ENCODE measurements at places on chromosomes 12 and 14.

DNA sequence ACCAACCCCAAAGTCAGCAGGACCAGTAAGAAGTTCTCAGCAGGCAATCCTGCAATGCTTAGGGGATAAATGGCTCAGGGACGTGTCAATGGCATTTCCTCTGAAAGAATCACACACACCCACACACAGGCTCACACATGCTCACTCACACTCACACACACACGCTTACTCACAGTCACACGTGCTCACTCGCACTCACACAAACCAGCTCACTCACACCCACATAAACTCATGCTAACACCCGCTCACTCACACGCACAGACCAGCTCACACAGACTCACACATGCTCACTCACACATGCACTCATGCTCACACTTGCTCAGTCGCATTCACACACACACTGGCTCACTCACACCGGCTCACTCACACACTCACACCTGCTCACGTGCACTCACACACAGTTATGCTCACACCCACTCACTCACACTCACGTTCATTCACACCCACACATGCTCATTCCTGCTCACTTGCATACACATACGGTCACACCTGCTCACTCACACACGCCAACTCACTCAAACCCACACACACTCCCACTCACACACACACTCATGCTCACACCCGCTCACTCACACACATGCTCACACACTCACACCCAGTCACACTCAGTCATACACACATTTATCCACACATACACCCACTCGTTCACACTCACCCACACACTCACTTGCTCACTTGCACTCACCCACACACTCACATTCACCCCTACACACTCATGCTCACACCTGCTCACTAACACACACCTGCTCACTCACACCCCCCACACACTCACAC is 436.8 kb downstream of the BCL11B start:
- H3K27me3 ChIP-seq = no peaks in the 10 kb centered on the region
- no peak overlapping the region for H3K27ac ChIP-seq
- DNase-seq = no peak
- H3K36me3 ChIP-seq = no peaks in the 10 kb centered on the region

- no peak overlapping the region for H3K27ac ChIP-seq
- peaks cover 23% of the 10 kb centered on the region for H3K36me3 ChIP-seq
- no peaks in the 10 kb centered on the region for H3K27me3 ChIP-seq
- DNase-seq = no peak
- H3K4me3 ChIP-seq = no peak overlapping the region
These were observed 40.7 kb downstream of the STK38L start for GRCh38 chr12:27284751-27285150.

GRCh38 chr12:71186571-71187288 is 28.9 kb upstream of the TSPAN8 start:
- no peak for DNase-seq
- H3K4me1 ChIP-seq = no peaks in the 10 kb centered on the region
- H3K4me3 ChIP-seq = no peak overlapping the region
- H3K36me3 ChIP-seq = no peaks in the 10 kb centered on the region
- no peaks in the 10 kb centered on the region for H3K27me3 ChIP-seq

DNA sequence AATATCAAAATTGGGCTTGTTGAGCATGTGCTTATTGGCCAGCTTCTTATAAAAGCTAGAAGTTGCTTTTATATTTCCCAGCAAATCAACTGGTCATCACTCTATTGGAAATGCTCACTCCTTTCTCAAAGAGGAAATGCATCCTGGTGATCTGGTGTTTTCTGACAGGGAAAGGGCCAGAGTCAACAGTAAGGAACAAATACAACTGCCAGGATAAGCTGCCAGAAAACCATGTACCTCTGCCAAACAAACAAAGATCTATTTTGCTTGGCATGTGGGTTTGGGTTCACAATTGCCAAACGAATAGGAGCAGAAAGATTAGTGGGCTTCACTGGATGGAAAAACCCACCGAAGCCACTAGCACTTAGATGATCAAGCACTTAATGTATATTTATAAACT is 126.9 kb upstream of the PDZRN4 start:
- H3K36me3 ChIP-seq = no peaks in the 10 kb centered on the region
- no peaks in the 10 kb centered on the region for H3K27me3 ChIP-seq
- H3K27ac ChIP-seq = no peak overlapping the region
- no peak overlapping the region for H3K4me3 ChIP-seq
- H3K4me1 ChIP-seq = no peaks in the 10 kb centered on the region
- DNase-seq = no peak

GRCh38 chr12:101480849-101481248 is 5.7 kb downstream of the SPIC start:
- H3K4me1 ChIP-seq = no peaks in the 10 kb centered on the region
- H3K27ac ChIP-seq = no peak overlapping the region
- H3K27me3 ChIP-seq = no peaks in the 10 kb centered on the region
- H3K4me3 ChIP-seq = no peak overlapping the region

- peaks cover 30% of the 10 kb centered on the region for H3K4me1 ChIP-seq
- peak overlapping the region; percentile 53 for H3K4me3 ChIP-seq
These were observed 29.4 kb downstream of the RPGRIP1 start for GRCh38 chr14:21309238-21309636.

DNA sequence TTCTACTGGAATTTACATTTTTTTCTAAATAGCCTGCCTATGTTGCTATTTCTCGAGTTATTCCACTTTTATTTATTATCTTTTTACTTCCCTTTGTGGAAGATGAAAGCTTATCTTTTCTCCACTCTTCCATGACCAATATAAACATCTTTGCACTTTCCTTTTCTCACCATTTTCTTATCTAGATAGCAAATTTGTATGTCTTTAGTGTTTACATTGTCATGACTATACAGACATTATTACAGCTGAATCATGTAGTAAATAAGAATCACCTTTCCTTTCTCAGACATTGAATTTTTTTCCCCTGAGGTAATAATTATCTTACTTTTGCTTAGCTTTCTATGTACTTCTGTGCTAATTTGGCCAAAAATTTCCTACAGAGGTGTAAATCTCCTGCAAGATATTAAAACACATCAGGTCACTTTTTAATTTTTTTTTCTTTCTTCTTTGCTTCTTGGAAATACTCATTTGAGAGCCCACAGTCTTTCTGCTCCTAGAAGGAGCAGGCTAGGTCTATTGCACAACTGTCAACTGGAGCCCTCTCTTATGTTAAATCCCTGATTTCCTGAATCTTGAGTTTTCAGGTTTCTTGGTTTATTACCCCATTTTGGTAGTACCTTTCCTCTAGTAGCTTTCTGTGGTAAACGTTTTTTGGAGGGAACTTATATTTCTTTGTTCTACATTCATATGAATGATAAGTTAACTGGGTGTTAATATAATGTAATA is 109.0 kb upstream of the ATP2B1 start:
- no peak overlapping the region for H3K4me3 ChIP-seq
- no peak for DNase-seq
- H3K27ac ChIP-seq = no peak overlapping the region
- H3K27me3 ChIP-seq = no peaks in the 10 kb centered on the region
- no peaks in the 10 kb centered on the region for H3K36me3 ChIP-seq
- H3K4me1 ChIP-seq = no peaks in the 10 kb centered on the region

GRCh38 chr14:50099335-50099734 is 17.0 kb downstream of the VCPKMT start:
- DNase-seq = no peak
- no peaks in the 10 kb centered on the region for H3K36me3 ChIP-seq
- H3K4me1 ChIP-seq = peaks cover 18% of the 10 kb centered on the region
- no peaks in the 10 kb centered on the region for H3K27me3 ChIP-seq

- no peaks in the 10 kb centered on the region for H3K4me1 ChIP-seq
- H3K27me3 ChIP-seq = no peaks in the 10 kb centered on the region
- no peak overlapping the region for H3K27ac ChIP-seq
- no peak overlapping the region for H3K4me3 ChIP-seq
These were observed 85.8 kb upstream of the NELL2 start for GRCh38 chr12:44961887-44962286.

DNA sequence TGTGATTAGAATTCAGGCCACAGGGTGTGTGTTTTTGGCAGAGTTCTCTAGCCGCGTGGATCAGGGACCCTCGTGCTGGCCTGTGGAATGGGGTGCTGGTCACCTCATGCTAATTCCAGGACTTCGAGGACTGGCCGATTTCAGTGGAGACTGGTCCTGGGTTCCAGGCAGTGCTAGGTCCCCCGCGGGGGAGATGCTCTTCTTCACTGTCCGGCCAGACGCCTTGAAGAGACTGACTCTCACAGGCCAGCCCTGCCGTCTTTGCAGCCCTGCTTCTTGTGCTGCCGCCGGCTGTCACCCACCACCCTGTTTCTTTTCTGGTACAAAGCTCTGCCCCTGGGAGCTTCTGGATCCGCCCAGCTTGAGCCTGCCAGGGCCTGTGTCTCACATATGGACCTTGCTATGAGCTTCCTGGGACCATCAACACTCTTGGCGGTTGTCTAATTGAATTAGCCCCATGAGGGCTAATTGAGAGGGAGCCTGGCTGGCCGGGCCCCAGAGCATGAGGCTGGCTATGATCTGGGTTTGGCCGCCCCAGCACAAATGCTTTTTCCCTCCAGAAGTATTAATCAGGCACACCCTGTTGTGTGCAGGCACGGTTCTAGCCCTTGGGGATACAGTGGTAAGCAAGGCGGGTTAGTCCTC is 8.2 kb downstream of the MLXIP start:
- DNase-seq = no peak
- no peak overlapping the region for H3K4me3 ChIP-seq
- H3K27ac ChIP-seq = no peak overlapping the region

DNA sequence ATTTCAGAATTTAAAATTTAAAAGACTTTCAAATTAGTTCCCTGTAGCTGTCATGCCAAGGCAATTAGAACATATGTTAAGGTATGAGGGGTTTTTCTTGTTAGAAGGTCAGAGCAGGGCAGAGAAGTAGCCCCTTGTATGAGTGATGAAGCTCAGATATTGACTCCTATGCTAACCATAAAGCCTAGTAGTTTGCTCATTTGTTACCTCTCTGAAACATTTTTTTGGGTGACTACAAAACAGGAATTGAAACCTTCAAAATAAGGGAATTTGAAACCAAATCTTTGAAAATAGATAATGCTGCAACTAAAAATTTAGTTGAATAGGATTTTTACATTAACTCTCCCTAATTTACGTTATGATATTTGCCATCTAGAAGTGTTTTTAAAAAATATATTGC is 333.5 kb downstream of the NAV3 start:
- DNase-seq = no peak
- H3K27ac ChIP-seq = no peak overlapping the region
- no peaks in the 10 kb centered on the region for H3K36me3 ChIP-seq
- no peaks in the 10 kb centered on the region for H3K4me1 ChIP-seq

DNA sequence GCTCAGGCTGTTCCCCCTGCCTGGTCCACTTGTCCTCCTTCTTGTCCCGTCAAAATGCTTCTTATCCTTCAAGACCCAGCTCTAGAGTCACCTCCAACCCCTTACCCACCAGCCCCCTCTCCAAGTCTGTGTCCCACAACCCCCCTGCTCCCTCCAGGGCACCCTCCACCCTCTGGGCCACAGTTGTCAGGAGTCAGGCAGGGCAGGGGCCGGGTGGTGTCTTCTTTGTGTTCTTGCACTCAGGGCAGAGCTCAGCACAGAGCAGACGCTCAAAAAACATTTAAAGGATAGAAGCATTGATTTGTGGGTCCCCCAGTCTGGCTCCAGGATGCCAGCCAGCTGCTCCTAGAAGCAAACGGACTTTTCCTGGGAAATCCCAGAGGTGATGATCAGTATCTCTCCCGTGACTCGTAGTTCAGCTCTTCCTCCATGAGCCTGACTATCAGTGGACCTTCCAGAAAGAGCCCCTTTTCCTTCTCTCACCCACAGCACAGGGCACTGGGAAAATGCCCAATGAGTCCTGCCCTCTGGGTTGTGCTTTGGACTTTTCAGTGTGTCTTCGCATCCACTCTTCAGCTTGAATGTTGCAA is 17.2 kb upstream of the BDKRB1 start:
- H3K4me3 ChIP-seq = no peak overlapping the region
- no peaks in the 10 kb centered on the region for H3K27me3 ChIP-seq
- no peak for DNase-seq
- no peak overlapping the region for H3K27ac ChIP-seq
- H3K4me1 ChIP-seq = no peaks in the 10 kb centered on the region
- H3K36me3 ChIP-seq = no peaks in the 10 kb centered on the region

- no peak for DNase-seq
- H3K27me3 ChIP-seq = peaks cover 15% of the 10 kb centered on the region
- H3K27ac ChIP-seq = no peak overlapping the region
These were observed 80.6 kb downstream of the TSPAN9 start for GRCh38 chr12:3157581-3158323.
